ENCODE measurements at places on chromosomes 4 and X.

GRCh38 chrX:70998411-70999027, 67.6 kb upstream of the SLC7A3 start:
- peak; percentile 3 for DNase-seq

- DNase-seq = no peak
Measured at GRCh38 chrX:39396358-39396995, 595.2 kb downstream of the MID1IP1 start.

DNA sequence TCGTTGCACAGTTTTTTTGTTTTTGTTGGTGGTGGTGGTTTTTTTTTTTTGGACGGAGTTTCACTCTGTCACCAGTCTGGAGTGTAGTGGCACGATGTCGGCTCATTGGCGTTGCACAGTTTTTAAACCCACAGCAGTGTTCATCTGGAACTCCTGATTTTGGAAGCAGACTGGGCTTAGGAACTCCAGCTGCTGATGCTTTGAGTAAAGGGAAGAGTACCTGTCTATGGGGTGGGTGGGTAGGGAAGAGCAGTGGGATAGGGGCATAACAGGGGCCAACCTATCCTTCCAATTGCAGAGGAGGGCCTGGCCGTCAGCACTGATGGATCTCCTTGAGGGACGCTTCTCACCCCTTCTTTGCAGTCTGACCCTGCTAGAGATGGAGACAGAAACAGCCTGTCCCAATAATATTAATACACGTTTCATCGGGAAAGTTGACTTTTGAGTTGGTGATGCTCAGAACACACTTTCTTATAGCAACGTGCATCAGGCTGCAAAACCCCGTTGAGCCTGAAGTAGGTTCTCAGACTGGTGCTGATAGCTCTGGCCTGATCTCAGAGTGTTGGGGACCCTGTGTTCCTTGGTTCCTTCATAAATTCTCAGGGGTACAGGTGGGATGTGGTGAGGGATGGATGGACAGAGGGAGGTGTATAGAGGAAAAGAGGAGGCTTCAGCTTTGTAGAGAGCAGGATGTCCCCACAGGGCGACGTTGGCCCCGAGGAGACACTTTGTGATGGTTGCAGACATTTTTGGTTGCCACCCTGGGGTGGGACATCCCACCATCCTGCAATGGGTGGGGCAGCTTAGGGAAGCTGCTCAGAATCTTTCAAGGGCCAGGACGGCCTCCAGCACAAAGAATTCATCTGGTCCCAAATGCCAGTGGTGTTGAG, 2.3 kb downstream of the CD99 start:
- DNase-seq = no peak

- DNase-seq = no peak
Measured at GRCh38 chr4:104616401-104616820, 121.7 kb upstream of the CXXC4 start.

DNA sequence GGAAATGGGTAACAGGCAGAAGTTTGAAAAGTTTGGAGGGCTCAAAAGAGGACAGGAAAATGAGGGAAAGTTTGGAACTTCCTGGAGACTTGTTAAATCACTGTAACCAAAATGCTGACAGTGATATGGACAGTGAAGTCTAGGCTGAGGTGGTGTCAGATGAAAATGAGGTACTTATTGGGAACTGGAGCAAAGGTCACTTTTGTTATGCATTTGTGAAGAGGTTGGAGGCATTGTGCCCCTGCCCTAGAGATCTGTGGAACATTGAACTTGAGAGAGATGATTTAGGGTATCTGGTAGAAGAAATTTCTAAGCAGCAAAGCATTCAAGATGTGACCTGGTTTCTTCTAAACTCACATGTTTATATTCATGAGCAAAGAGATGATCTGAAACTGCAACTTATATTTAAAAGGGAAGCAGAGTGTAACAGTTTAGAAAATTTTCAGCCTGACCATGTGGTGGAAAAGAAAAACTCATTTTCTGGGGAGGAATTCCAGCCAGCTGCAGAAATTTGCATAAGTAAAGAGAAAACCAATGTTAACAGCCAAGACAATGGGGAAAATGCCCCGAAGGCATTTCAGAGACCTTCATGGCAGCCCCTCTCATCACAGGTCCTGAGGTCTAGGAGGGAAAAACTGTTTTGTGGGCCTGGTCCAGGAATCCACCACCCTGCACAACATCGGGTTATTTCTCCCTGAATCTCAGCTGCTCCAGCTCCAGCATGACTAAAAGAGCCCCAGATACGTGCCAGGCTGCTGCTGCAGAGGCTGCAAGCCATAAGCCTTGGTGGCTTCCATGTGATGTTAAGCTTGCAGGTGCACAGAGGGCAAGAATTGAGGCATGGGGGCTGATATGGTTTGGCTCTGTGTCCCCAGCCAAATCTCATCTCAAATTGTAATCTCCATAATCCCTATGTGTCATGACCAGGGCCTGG, 632.5 kb upstream of the GNPDA2 start:
- no peak for DNase-seq

DNA sequence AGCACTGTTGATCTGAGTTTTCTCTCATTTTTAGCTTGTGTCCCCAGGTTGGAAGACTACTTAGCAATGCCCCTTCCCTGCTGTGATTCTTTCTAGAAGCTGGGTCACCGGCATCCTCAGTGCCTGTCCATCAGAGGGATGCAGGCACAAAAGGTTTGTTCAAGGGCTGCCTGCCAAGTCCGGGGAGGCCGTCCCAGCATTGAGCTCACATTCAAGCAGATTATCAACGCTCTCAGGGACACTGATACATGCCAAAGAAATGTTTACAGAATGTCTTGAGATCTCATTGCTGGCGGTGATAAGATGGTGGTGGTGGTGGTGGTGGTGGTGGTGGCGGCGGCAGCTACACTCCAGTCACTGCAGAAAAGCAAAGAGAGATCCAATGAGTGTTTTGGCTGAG, 79.6 kb upstream of the VCX3A start:
- DNase-seq = no peak

DNA sequence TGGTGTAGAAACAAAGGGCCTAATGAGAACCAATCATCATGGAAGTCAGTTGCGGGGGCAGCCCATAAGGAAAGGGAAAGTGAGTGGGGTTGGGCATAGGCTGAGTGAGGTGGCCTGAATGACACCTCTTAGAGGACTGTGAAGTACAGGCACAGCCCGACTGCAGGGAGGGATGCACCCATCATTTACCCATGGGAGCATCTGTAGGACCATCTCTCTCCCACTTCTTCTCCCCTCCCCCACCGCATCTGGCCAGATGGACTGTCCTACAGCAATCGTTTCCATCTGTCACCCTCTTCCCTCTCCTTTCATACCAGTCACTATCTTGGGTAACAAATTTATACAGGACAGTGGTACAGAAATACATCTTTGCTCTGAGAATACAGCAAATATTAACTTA, 4.2 kb downstream of the STBD1 start:
- no peak for DNase-seq

DNA sequence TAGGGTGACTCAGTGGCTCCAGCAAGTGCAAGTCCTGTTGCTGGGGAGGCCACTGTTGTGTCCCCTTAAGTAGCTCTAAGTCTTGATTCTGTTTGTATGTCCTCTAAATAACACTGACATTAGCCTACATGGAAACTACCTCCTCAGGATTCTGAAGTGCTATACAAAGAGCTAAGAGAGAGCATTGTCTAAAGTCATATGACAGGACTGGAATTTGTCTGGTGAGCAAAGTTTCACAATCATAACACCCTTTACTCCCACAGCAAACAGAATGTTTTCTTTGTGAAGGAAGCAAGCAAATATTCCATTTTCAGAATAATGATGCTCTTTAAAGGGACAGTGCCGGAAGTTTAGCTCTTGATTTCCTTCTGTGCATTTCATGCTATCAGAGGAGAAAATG, 23.4 kb upstream of the CT47A1 start:
- no peak for DNase-seq

GRCh38 chr4:55051532-55051931, 73.9 kb downstream of the KDR start:
- DNase-seq = no peak

DNA sequence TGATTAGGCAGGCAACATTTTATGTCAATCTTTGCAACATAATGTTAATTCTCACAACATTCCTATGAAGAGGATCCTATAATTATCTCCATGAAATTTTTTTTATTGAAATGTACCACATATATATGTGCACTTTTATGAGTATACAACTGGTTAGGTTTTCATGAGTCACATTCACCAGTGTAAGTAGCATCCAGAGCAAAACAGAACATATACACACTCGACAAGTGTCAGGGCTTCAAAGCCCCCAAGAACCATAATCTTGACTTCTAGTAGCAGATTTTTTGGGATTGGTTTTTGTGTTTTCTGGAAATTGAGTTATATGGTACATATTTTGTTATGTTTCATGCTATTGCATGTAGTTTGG, 62.4 kb downstream of the ARHGAP10 start:
- no peak for DNase-seq

DNA sequence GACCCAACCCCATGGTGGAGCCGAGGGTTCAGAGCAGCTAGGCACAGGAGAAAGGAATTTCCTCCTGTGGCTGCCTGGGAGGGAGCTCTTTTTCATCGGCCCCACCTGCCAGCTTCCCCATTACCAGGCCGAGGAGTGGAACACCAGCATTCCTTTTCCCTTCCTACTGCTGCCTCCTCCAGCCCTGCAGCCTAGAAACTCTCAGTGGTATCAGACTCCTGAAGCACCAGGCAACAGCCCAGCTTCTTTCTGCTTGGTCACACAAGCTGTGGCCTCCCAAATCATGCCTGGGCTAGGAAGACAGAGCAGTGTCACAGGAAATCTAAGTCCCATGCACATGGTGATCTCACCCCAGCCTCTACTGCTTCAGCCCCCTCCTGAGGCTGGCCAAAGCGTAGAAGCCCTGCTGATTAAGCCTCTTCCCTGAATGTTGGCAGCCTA, 30.1 kb downstream of the RTL5 start:
- no peak for DNase-seq

GRCh38 chrX:1659664-1660461, 45.0 kb downstream of the ASMT start:
- no peak for DNase-seq

DNA sequence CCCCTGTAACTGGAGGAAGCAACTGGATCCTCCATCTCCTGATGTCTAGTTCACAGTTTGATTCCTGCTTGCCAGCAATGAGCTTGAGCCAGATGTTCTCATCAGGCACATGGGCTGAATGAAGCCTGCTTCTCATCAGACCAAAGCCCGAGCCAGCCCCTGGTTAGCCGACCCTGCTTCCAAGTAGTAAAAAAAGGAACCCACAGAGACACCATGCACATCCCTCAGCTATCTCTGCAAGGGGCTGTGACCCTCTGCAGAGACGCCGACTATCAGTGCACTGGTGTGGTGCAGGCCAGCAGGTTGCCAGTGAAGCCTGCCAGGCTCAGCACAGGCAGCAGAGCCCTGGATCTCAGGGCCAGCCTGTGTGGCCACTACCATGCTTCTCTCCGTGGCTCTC, 2.8 kb downstream of the DCTD start:
- DNase-seq = no peak

GRCh38 chr4:171288816-171289432, 524.3 kb upstream of the GALNTL6 start:
- no peak for DNase-seq

Measured in stimulated activated CD4-positive, alpha-beta T cell treated with anti-CD3 and anti-CD28 coated beads, Interleukin-12 subunit alpha, Interleukin-12 subunit beta, amount 100 ng/mL, for 48 hours (primary cell).